ENCODE measurements at places on chromosomes 11 and 22.
A peak's percentile ranks its signal among the peaks of the same experiment; 100 is the strongest.

- DNase-seq = no peak
Observed at GRCh38 chr22:28750471-28750881, 8.6 kb downstream of the HSCB start.

DNA sequence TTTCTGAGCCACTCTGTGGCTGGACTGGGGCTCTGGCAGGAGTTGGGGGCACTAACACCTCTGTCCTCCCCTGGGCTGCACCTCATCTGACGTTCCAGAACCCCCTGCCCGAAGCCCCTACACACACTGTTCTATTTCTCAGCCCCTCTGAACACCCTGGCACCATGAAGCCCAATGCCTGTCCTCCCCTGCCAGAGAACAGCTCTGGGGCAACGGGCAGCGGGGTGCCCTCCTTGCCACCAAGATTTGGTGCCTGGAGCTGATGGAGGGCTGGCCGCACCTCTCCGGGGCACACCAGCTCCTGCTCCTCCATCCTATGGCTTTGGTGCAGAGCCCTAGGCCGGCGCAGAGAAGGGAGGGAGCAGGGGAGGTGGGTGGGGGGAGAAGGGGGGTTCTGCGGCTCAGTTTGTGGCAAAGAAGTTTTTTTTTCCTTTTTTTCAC is 16.3 kb downstream of the DUSP8 start:
- DNase-seq = no peak

DNA sequence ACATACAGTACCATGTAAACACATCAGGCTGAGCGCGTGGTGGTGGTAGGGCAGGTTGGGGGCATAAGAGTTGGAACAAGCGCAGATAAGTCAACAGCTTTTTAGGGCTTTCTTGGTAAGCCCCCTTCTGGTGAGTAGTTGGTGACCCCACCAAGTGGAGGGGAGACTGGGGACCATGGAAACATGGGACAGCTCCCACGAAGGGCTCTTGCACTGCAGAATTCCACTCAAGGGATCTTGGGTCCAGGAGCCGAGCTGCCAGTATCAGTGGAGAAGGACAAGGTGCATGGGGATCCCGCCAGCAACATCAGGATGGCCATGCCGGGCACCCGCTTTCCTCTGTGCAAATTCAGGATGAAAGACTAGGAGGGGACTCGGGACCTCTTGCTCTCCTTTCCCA is 6.2 kb upstream of the APOA1 start:
- DNase-seq = no peak

- no peak for DNase-seq
Observed at GRCh38 chr11:115990004-115990447, 485.8 kb upstream of the CADM1 start.

GRCh38 chr22:43789452-43789851 is 22.7 kb downstream of the EFCAB6 start:
- no peak for DNase-seq

GRCh38 chr22:44366372-44367300 is 53.9 kb upstream of the SHISAL1 start:
- DNase-seq = no peak

- DNase-seq = no peak
Observed at GRCh38 chr11:12086271-12087074, 23.9 kb upstream of the MICAL2 start.

GRCh38 chr22:39522567-39523300 is 2.4 kb downstream of the ATF4 start:
- DNase-seq = peak; percentile 67

- DNase-seq = no peak
Observed at GRCh38 chr22:49306632-49307480, 520.8 kb downstream of the BRD1 start.

DNA sequence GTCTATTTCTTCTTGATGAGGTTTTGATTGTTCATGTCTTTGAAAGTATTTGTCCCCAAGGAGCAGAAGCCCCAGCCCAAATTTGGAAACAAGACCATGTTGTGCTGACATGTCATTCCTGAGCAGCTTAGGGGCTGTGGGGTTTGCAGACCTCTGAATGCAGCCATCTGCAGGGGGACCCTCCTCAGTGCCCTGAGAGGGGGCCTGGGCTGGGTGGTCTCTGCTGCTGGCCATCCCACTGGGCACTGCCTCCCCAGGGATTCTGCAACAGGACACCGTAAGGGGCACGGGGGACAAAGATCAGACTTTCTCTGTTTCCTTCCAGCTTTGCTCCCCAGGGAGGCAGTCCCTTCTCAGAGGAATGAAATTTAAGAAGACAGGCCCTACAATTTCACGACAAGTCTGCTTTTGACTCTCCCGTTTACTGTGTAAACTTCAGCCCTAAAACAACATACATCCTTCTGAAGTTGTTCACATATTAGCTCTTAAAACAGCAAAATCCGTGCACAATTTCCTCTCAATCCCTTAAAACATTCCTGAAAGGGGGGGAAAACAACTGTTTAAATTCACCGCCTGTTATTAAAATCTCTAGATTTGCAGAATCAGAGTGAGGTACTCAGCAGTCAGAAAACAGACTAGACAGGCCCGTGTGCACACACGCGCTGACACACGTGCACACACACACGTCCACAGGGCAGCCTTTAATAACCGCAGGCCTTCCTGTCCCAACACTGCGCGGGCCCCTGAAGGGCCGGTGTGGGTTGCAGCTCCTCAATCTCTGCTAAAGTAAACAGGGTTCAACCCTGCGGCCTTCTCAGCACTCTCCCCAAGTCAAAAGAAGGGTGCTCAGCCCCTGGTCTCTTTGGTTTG is 109.8 kb downstream of the KCNQ1 start:
- DNase-seq = no peak

DNA sequence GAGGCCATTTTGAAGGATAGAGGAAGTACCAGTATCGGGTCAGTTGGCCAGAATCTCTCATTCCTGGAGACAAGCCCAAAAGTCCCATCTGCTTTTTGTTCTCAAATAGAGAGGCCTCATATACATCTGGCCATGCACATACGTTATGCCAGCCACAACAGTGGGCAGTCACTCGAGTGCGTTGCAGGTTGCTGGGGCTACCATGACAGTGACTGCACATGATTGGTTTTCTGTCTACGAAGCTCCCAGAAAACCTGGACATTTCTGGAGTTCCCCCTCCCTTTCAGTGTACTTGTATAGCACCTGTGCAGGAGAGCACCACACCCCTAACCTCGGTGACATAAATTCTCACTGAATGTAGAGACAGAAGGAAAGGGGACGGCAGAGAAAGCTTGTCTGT is 62.1 kb downstream of the C22orf31 start:
- DNase-seq = no peak

DNA sequence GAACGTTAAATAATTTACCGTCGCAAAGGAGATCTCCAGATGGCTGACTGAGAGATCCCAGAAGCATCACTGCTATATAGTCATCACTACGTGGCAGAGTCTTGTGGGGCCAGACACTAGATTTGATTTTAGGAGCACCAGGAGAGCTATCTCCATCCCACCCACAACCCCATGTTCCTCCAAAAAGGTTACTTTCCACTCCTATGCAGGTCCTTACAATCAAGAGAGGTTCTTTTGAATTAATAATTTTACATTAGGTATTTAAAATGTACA is 19.4 kb downstream of the GUCY1A2 start:
- DNase-seq = no peak

DNA sequence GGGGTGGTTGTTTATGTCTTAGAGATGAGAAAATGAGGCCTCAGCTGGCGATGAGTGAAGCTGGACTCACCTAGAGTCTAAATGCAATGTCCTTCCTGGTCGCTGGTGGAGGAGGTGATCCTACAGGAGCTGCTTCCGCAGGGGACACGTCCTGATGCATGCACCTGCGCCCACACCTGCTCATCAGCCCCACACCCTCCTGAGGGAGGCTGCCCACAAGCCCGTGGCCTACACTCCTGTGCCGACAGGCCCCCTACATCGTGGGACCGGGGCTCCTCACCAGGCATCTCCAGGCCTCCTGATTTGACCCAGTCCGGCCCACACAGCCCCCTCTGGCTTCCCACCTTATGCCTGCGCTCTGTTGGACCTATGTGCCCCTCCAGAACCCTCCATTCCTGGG is 857.2 kb downstream of the TBC1D22A start:
- no peak for DNase-seq

DNA sequence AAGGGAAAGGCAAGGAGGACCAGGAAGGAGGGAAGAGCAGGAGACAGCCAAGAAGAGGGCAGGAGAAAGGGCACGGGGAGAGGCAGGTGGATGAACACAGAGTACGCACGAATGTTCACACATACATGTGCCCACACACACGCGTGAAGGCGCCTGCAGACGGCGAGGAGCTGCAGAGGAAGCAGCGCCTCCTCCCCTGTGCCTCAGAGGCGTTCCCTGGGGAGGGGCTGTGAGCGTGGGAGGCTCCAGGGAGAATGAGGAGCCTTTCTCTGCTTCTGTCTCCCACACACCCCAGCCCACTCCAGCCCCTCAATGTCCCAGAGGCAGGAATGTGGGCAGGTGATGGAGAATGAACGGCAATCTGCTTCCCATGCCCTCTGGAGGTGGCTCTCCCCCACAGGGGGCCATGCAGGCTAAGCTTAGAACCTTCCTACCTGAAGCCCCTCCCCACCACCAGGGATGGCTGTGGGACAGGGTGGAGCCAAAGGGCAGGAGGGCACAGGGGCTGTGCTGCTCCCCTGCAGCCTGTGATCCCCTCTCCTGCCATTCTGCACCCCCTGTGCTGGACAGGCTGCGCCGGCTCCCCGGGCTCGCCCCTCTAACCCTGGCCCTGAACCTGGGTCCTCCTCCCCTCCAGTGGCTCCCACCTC is 25.3 kb downstream of the PPM1F start:
- no peak for DNase-seq

DNA sequence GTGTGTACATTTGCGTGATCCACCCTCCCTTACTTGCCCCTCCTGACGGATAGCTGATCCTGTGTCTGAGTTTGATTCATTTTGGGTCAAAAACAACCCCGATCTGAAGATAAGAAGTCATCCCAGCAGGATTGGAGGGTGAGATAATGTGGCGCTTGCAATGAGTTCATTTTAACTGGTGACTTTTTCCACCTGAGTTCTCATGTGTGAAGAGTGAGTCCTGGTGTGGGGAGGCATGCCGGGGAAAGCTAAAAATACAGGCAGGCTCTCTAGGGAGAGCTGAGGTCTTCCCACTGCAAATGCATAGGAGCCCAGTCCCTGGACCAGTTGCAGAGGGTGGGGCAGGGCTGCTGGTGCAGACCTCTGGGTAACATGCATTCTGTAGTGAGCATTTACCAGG is 35.7 kb upstream of the ELF5 start:
- no peak for DNase-seq

- peak; percentile 82 for DNase-seq
Observed at GRCh38 chr22:22848364-22848866, 39.2 kb upstream of the IGLL5 start.

DNA sequence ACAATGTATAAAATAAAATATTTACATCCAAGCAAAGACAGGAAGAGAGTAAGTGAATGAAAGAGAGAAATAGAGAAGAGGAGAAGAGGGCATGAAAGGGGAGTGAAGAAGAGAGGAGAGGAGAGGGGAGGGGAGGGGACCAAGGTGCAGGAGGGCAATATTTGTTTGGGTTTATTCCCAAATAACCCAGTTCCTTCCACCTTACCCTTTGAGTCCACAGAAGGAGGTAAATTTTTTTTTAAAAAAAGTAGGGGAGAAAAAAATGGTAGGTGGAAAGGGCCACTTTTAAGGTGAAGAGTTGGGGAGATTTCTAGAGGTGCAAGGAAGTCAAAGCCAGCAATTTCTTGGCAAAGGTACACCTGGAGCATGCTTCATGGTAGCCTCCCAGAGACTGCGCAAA is 2.1 kb upstream of the OR5AN1 start:
- DNase-seq = no peak
